Cardiac atrium fibroblast (primary cell): ENCODE measurements at places on chromosomes 4 and X. TPM values are rescaled to one million over a fixed set of nuclear protein-coding genes. Genes with fewer than 3 reads are reported as not detected.

FAM184B gene
- under 0.01 TPM in 1 of 2 replicates, not detected in the other for total RNA-seq

NXF2B gene
- not detected in 2 replicates for total RNA-seq

TIMM17B gene
- 9.6 and 22.4 TPM in 2 replicates for total RNA-seq

RBM46 gene
- not detected in 2 replicates for total RNA-seq

USP17L5 gene
- total RNA-seq, result not detected in 2 replicates

RPS6KA6 gene
- total RNA-seq, result 0.18 and 0.49 TPM in 2 replicates

ARHGEF38 gene
- total RNA-seq, result not detected in 2 replicates

ATP1B4 gene
- total RNA-seq, result not detected in 2 replicates

RTL9 gene
- 3.1 and 11.2 TPM in 2 replicates for total RNA-seq

PPP2R3B gene
- total RNA-seq, result 5.8 and 9.9 TPM in 2 replicates

MAGEA2B gene
- total RNA-seq, result not detected in 2 replicates

MAP7D3 gene
- total RNA-seq, result 9.2 and 14.3 TPM in 2 replicates

CRMP1 gene
- total RNA-seq, result under 0.01 and 0.72 TPM in 2 replicates

PLCXD1 gene
- total RNA-seq, result 3.8 and 6.3 TPM in 2 replicates

GRXCR1 gene
- not detected in 2 replicates for total RNA-seq

ADH1C gene
- total RNA-seq, result 0.54 and 1.3 TPM in 2 replicates

AKAP4 gene
- not detected in 2 replicates for total RNA-seq

TMEM192 gene
- 6.1 and 10.5 TPM in 2 replicates for total RNA-seq

SLIT2 gene
- total RNA-seq, result 12.8 and 24.1 TPM in 2 replicates

UGDH gene
- 100 and 106 TPM in 2 replicates for total RNA-seq

FRAS1 gene
- total RNA-seq, result 8.5 and 10.0 TPM in 2 replicates

MTTP gene
- total RNA-seq, result not detected in 2 replicates

BMP3 gene
- total RNA-seq, result not detected in 2 replicates

FAT1 gene
- total RNA-seq, result 56.9 and 113 TPM in 2 replicates

HTRA3 gene
- total RNA-seq, result 14.6 and 20.6 TPM in 2 replicates

ZFYVE28 gene
- total RNA-seq, result 4.9 and 9.2 TPM in 2 replicates

PDGFC gene
- total RNA-seq, result 22.2 and 24.7 TPM in 2 replicates

SULT1E1 gene
- 9.6 and 10.2 TPM in 2 replicates for total RNA-seq

STATH gene
- not detected in 2 replicates for total RNA-seq

ADH1A gene
- total RNA-seq, result not detected in 2 replicates

DCAF8L2 gene
- not detected in 2 replicates for total RNA-seq
